ENCODE measurements at places on chromosomes 16 and 17.

DNA sequence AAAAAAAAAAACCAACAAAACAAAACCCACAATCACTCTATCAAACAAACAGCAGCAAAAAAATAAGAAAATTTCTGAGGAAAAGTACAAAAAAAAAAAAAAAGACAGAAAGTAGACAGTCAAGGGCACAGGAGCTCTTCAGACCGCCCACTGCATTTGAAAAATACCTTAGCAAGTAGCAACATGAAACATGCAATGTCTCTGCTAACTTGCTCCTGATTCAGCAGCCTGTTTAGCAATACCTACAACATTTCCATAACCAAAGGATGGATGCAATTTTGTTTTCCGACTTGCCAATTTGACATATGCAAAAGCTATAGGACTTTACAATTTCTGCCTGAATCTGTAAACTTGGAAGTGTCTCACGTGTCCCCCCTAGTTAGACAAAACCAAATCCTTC is 57.4 kb downstream of the SYNRG start:
- DNase-seq, result no peak

DNA sequence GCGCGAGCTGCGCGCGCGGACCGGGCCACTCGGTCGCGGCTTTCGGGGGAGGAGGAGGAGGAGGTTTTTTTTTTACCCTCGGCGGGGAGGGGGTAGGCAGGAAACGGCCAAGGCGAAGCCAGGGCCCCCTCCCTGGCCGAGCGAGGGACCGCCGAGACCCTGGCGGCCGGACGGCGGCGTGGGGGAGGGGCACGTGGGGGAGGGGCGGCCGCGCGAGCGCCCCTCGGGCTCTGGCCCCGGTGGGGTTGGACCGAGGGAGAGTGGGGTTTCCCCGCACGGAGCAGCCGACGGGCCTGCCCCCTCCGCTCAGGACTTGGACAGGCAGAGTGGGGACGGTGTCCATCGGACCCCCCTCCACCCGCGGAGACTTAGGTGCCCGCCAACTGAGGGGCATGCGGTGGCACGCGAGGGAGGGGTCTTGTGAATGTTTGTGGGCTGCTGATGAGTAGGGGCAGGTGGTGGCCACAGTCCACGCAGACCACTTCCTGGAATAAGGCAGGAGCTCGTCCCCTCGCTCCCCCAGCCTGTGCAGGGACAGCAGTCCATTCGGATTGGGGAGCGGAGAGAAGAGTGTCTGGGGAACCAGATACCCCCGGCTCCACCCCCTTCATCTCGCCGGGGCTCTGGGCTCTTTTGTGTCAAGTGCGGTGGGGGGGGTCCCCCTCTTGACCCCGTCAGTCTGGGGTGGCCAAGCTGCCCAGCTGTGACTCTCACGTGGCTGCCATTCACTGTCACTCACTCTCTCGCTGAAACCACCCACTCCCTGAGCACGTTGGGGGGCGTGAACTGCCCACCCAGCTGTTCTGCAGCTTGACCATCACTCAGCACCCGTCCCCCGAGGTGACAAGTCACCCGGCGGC is 3.0 kb upstream of the CHD3 start:
- DNase-seq, result no peak

GRCh38 chr17:66002812-66003211 is 189.1 kb downstream of the CEP112 start:
- no peak for DNase-seq

GRCh38 chr16:27129401-27129800 is 62.7 kb downstream of the C16orf82 start:
- no peak for DNase-seq

- DNase-seq, result no peak
These were observed 368.2 kb downstream of the SLC39A11 start for GRCh38 chr17:72724267-72724666.

DNA sequence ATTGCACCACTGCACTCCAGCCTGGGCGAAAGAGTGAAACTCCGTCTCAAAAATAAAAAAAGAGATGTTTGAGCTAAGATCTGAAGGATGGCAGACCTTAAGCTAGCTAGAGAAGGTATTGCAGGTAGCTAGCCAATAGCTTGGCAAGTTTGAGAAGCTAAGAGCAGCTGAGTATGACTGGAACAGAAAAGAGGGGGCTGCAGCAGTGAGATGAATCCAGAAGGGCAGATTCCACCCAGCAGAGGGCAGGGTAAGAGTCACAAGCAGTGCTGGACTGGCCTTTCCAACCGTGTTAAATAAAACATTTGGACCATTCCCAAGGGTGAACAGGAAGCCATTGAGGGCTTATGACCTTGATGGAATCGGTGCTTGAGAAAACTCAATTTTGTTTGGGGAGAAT is 5.7 kb upstream of the PHAF1 start:
- DNase-seq, result no peak

GRCh38 chr17:12727881-12728280 is 61.4 kb upstream of the ARHGAP44 start:
- no peak for DNase-seq
